Hepatocyte (in vitro differentiated cells): ENCODE measurements at places on chromosomes 6 and 20. TPM values are rescaled to one million over a fixed set of nuclear protein-coding genes. Genes with fewer than 3 reads are reported as not detected.

DNA sequence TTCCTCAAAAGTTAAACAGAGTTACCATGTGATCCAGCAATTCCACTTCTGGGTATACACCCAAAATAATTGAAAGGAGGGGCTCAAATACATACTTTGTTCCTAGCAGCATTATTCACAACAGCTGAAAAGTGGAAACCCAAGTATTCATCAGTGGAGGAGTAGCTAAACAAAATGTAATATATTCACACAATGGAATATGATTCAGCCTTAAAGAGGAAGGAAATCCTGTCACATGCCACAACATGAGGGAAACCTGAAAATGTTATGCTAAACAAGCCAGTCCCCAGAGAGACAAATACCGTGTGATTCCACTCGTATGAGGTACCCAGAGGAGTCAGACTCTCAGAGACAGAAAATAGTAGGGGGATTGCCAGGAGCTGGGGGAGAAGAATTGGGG is 44.5 kb downstream of the PXDC1 start:
- H3K4me3 ChIP-seq: no peak overlapping the region
- H3K27me3 ChIP-seq: no peaks in the 10 kb centered on the region
- DNase-seq: no peak
- H3K36me3 ChIP-seq: no peaks in the 10 kb centered on the region
- H3K4me1 ChIP-seq: no peaks in the 10 kb centered on the region

- peaks cover 2% of the 10 kb centered on the region for H3K4me1 ChIP-seq
- no peaks in the 10 kb centered on the region for H3K36me3 ChIP-seq
- H3K27ac ChIP-seq: peak overlapping the region; percentile 87
- peak; percentile 83 for DNase-seq
These were observed 11.2 kb downstream of the SLC35A1 start for GRCh38 chr6:87483929-87484328.

- no peak overlapping the region for H3K4me3 ChIP-seq
- no peak for DNase-seq
- no peaks in the 10 kb centered on the region for H3K36me3 ChIP-seq
- H3K4me1 ChIP-seq: no peaks in the 10 kb centered on the region
- H3K27ac ChIP-seq: no peak overlapping the region
These were observed 118.7 kb upstream of the TBX18 start for GRCh38 chr6:84882768-84883766.

- peak overlapping the region; percentile 50 for H3K27ac ChIP-seq
- no peak overlapping the region for H3K4me3 ChIP-seq
- no peaks in the 10 kb centered on the region for H3K27me3 ChIP-seq
- H3K36me3 ChIP-seq: no peaks in the 10 kb centered on the region
- DNase-seq: peak; percentile 10
These were observed 149.7 kb downstream of the PRL start for GRCh38 chr6:22146931-22147701.

GRCh38 chr6:165511807-165512206 is 151.2 kb downstream of the PDE10A start:
- no peaks in the 10 kb centered on the region for H3K4me1 ChIP-seq
- H3K4me3 ChIP-seq: no peak overlapping the region

GRCh38 chr6:14283600-14284235 is 166.1 kb downstream of the CD83 start:
- no peaks in the 10 kb centered on the region for H3K4me1 ChIP-seq
- no peak overlapping the region for H3K4me3 ChIP-seq
- DNase-seq: no peak
- no peaks in the 10 kb centered on the region for H3K36me3 ChIP-seq
- no peak overlapping the region for H3K27ac ChIP-seq

The UTRN gene
- total RNA-seq: 86.5 and 112 TPM in 2 replicates

DNA sequence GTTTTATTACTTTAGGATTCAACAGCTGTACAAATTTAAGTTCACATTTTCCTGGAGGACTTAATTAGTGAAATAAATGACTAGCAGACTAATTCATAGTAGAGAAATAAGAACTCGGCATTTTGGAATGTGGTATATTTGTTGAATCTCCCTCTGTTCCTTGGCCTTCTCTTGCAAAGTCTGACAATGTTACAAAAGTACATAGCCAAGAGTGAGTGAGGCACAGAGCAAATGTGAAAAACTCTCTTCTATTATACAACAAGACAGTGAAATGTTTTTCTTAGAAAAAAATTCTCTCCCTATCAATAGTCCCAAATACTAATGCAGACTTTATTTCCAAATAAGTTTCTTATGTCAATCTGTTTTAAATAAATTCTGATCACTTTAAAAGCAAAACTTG is 44.2 kb upstream of the TCF21 start:
- no peaks in the 10 kb centered on the region for H3K27me3 ChIP-seq
- no peak for DNase-seq
- no peak overlapping the region for H3K4me3 ChIP-seq
- H3K36me3 ChIP-seq: no peaks in the 10 kb centered on the region
- H3K27ac ChIP-seq: no peak overlapping the region

- no peak overlapping the region for H3K4me3 ChIP-seq
- DNase-seq: no peak
- H3K27me3 ChIP-seq: no peaks in the 10 kb centered on the region
- H3K27ac ChIP-seq: no peak overlapping the region
These were observed 89.0 kb downstream of the NDUFAF5 start for GRCh38 chr20:13873831-13874230.

- no peaks in the 10 kb centered on the region for H3K27me3 ChIP-seq
- no peaks in the 10 kb centered on the region for H3K36me3 ChIP-seq
- no peak overlapping the region for H3K4me3 ChIP-seq
- no peak for DNase-seq
- no peaks in the 10 kb centered on the region for H3K4me1 ChIP-seq
These were observed 12.1 kb upstream of the CTCFL start for GRCh38 chr20:57536771-57537724.

DNA sequence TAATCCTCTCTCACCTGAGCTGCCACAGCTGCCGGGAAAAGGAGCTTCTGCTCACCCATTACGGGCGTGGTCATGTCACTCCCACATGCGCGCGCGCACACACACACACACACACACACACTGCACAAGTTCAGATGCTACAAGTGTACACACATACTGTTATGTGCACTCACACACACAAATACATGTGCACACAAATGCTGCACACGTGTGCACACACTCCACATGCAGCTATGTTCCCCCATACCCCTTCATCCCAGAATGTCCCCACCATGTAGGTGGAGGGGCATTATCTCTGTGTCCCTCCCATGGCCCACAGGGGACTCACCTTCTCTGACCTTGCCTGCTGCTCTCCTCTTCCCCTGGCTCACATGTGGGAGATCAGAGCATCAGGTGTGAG is 37.3 kb downstream of the GNAS-AS1 start:
- no peaks in the 10 kb centered on the region for H3K4me1 ChIP-seq
- no peak for DNase-seq
- no peak overlapping the region for H3K27ac ChIP-seq
- H3K4me3 ChIP-seq: no peak overlapping the region

GRCh38 chr20:50726955-50727791 is 4.2 kb upstream of the PARD6B start:
- no peak overlapping the region for H3K4me3 ChIP-seq
- DNase-seq: no peak
- H3K36me3 ChIP-seq: no peaks in the 10 kb centered on the region

- no peaks in the 10 kb centered on the region for H3K4me1 ChIP-seq
- H3K27me3 ChIP-seq: no peaks in the 10 kb centered on the region
- no peak overlapping the region for H3K4me3 ChIP-seq
- no peak overlapping the region for H3K27ac ChIP-seq
- no peak for DNase-seq
These were observed 1022.4 kb downstream of the GRIK2 start for GRCh38 chr6:102415891-102416290.
